ENCODE measurements at places on chromosomes 2 and 18.

DNA sequence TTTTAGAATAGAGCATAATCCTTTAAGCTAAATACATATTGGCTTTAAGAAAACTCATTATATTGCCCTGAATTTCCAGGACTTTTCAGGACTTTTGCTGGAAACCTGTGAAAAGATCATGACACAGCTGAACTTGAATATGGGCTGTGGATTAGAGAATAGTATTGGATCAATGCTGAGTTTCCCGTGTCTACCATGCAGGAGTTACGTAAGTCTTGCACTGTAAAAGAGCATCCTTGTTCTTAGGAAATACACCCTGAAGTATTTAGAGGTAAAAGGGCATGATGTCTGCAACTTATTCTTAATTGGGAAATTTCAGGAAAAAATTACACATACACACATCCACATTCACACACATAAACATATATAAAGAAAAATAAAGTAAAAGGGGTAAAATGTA is 82.1 kb downstream of the ZFP36L2 start:
- peak; percentile 59 for DNase-seq

- DNase-seq = no peak
Measured at GRCh38 chr2:47558768-47559684, 156.1 kb downstream of the MSH2 start.

DNA sequence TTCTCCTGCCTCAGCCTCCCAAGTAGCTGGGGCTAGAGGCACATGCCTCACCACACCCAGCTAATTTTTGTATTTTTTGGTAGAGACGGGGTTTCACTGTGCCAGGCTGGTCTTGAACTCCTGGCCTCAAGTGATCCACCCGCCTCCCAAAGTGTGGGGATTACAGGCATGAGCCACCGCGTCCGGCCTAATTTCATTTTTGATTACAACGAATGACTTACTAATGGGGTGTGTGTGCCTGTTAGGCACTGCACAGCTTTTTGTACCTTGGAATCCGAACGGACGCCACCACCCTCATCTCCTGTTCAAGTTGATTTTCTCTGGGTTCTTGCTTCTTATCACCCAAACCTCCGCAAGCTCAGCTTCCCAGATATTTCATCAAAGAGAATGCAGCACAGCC is 17.2 kb downstream of the PTMA start:
- no peak for DNase-seq

GRCh38 chr18:12744103-12744502 is 41.3 kb downstream of the PSMG2 start:
- DNase-seq = peak; percentile 64

DNA sequence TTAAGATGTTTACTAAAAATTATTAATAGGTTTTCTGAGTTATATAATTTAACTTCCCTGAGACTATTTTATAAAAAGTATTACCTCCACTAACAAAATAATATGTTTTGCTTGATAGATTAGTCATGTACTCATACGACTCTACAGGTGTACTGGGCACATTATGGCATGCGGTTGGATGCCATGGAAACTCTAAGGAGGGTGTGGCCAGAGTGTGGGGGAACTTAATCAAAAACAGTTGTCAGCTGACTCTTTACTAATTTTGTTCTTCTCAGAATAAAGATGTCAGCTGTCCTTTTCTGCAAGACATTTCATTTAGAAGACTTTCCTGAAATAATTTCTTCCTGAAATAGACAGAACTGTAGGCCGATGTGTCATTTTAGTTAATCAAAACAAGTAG is 228.3 kb upstream of the SIX3 start:
- DNase-seq = no peak

- DNase-seq = no peak
Measured at GRCh38 chr18:74380916-74381315, 65.3 kb downstream of the C18orf63 start.

- DNase-seq = no peak
Measured at GRCh38 chr18:77168811-77169311, 36.3 kb upstream of the MBP start.

DNA sequence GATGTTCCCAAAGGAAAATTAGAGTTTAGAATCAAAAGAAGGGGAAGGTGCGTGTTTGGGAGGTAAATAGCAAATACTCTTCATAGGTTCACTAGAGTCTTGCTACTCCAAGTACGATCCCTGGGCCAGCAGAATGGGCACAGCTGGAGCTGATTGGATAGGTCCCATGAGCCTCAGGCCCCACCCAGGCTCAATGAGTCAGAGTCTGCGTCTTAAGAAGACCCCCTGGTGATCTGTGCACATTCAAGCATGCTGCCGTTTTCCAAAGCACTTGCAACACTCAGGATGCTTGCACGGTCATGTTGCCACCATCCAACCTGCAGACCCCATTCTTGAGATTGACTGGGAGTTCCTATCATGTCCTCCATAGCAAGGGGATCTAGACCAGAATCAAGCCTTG is 40.5 kb downstream of the ABCG8 start:
- DNase-seq = peak; percentile 75

- no peak for DNase-seq
Measured at GRCh38 chr2:111662771-111663470, 221.1 kb downstream of the ANAPC1 start.

GRCh38 chr2:193894081-193894480 is 1699.3 kb upstream of the TMEFF2 start:
- DNase-seq = no peak

GRCh38 chr2:176733698-176734430 is 464.6 kb downstream of the MTX2 start:
- no peak for DNase-seq

GRCh38 chr18:8701546-8702118 is 3.7 kb upstream of the MTCL1 start:
- DNase-seq = no peak

- no peak for DNase-seq
Measured at GRCh38 chr2:1800306-1800705, 56.0 kb upstream of the PXDN start.

DNA sequence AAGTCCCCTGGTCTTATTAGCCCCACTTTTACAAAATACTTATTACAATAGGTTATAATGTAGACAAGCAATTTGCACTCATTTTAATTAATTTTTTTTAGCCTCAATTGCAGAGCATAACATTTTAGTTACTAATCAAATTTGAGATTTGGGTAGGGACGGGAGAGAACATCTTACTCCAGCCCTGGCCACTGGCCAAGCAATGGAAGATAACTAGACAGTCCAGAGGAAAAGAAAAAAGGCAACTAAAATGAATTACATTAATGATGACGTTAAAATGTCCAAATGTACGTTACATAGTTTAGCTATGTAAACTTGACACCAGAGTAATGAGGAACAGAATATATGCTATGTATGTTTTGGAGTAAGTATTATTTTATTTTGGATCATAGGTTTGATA is 11.0 kb upstream of the CAVIN2 start:
- DNase-seq = no peak

DNA sequence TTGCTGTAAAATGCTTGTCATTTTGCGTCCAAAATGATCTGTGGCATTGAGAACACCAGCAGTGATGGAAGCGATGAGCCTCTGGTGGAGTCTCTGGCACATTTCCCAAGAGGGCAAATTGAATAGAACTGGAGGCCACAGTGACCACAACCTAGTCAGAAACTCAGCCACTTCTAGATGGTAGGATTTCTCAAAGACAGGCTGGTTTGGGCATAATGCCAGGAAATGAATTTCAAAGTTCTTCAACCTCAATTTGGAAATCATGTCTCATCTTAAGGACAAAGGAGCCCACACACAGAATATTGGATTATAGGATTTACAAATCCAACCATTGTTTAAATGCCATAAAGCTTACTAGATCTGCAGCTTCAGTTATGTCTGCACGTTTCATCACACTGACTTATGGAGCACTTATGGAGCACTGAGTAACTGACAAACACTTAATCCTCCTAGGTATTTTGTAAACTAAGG is 132.1 kb downstream of the COL6A3 start:
- peak; percentile 78 for DNase-seq

DNA sequence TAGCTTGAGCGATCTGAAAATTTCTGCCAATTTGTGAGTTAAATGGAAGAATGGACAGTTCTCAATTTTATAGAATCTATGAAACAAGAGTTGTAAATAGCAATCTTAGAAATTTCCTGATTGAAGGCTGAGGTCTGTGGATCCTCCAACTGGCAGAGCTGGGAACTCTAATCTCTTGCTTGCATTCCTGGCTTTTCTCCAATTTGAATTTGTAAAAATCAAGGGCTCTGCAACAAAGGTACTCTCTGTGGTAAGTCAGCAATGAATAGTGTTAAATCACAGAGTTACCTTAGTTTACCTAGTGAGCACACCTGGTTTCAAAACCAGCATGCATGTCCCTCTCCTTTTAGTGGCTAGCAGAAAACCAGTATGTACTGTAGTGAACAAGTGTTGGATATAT is 1070.5 kb downstream of the TDRD15 start:
- no peak for DNase-seq

DNA sequence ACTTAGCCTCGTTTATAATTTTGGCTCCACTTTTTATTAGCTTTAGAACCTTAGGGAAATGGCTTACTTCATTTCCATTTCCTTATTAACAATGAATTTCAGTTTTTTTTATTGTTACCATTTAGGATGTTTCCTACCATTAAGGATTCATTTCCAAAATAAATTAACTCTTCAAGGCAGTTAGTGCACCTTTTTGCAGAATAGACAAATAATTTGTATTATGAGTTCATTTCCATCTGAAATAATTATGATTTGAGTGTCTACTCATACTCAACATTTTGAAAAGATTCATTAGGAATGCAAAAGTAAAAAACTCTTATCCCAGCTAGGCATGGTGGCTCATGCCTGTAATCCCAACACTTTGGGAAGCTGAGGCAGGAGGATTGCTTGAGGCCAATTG is 186.8 kb upstream of the STON1 start:
- no peak for DNase-seq

DNA sequence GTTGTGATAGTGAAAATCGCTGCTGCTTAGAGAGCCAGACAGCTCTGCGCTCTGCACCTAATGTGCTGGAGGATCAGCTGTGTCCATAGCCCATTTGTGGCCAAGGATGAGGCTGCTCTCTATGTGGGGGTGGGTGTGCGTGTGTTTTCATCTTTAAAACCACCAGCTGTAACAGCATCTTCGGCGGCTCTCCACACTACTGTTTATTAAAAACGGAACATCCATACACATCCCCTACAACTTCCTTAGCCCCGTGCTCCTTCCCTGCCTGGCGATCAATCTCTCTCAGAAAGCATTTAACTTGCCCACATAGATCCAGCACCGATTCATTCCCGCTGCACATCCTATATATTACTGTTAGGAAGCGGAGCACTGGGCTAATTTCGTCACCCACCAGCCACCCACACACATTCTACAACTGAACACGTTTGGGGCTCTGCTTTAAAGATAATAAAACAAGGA is 1.6 kb downstream of the CELF4 start:
- DNase-seq = no peak

GRCh38 chr2:165182029-165182428 is 21.8 kb downstream of the SCN3A start:
- DNase-seq = no peak

DNA sequence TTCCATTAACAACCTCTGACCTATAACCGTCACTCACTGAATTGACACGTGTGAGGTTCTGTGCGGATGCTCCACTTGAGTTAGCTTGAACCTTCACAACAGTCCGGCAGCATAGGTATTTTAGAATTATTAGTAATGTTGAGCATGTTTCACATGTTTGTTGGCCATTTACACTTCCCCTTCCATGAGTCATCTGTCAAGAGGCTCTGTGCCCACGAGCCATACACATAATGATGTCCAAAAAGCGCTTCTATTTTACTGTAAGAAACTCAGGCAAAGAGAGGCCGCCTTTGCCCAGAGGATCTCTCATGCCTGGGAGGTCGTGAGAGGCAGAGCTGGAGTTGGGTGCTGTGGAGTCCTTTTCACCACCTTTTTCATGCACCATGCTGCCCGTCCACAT is 28.9 kb upstream of the TMEM214 start:
- DNase-seq = peak; percentile 22

DNA sequence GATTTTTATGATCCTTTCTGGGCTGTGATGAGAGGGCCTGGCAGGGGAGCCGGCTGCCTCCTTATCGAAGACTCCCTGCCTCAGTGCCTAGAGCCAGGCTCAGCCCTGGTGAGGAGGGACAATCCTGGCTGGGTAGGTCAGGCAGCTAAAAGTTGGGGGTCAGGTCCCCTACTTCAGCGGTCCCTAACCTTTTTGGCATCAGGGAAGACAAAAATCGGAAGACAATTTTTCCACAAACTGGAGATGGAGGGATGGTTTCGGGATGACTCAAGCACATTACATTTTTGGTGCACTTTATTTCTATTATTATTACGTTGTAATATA is 53.1 kb downstream of the HS1BP3 start:
- no peak for DNase-seq

DNA sequence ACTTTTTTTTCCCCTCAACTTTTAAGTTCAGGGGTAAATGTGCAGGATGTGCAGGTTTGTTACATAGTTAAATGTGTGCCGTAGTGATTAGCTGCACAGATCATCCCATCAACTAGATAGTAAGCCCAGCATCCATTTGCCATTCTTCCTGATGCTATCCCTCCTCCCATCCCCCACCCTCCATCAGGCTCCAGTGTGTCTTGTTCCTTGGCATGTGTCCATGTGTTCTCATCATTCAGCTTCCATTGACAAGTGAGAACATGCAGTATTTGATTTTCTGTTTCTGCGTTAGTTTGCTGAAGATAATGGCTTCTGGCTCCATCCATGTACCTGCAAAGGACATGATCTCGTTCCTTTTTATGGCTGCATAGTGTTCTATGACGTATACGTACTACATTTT is 47.2 kb upstream of the STON1 start:
- no peak for DNase-seq

GRCh38 chr2:117190856-117191559 is 623.5 kb upstream of the DDX18 start:
- no peak for DNase-seq

GRCh38 chr2:112312821-112313220 is 37.4 kb downstream of the ZC3H6 start:
- no peak for DNase-seq

DNA sequence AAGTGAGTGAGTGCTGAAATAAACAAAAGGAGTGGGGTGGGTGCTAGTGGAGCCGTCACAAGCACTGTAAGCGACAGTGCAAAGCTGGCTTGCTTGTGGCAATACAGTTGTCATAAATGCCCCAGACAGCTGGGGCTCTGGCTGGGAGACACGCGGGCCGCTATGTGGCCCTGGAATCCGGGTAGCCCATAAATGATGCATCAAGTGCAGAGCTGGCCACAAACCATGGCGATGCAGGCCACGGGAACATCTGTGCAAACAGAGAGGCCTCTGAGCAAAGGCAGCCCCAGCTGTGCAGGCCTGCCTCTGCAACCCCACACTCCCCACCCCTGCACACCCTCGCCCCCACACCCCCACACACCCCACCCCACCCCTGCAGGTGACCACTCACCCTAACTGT is 349.2 kb upstream of the ID2 start:
- DNase-seq = no peak
